Cardiac septum (tissue), 1 donor: ENCODE measurements at places on chromosomes 4 and X. TPM values are rescaled to one million over a fixed set of nuclear protein-coding genes. Genes with fewer than 3 reads are reported as not detected.

GRCh38 chrX:153448556-153449367, 2.9 kb upstream of the TREX2 start:
- peak; percentile 68 for DNase-seq

Gene LRIT3
- not detected for total RNA-seq

GRCh38 chr4:42078184-42078801, 74.2 kb downstream of the BEND4 start:
- DNase-seq: no peak

DNA sequence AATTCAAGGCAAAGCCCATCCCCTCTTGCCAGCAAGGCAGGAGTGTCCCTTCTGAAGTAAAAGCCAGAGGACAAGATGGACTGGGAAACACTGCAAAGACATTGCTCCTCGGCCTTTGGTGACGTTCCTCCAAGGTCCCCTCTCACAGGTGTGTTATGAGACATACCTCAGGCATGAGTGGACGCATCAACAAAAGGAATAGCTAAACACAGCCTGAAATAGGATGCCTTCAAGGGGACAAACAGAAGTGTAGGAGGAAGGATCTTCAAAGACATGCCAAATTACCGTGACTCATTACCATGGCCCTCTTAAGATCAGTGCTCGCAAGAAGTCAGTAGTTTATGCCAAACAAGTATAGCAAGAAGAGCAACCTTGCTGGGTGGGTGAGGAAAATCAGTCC, 6.0 kb upstream of the IDS start:
- no peak for DNase-seq

- no peak for DNase-seq
Measured at GRCh38 chrX:19660604-19661255, 145.4 kb upstream of the MAP3K15 start.

GRCh38 chr4:147683188-147683591, 773 bp downstream of the PRMT9 start:
- DNase-seq: no peak

DNA sequence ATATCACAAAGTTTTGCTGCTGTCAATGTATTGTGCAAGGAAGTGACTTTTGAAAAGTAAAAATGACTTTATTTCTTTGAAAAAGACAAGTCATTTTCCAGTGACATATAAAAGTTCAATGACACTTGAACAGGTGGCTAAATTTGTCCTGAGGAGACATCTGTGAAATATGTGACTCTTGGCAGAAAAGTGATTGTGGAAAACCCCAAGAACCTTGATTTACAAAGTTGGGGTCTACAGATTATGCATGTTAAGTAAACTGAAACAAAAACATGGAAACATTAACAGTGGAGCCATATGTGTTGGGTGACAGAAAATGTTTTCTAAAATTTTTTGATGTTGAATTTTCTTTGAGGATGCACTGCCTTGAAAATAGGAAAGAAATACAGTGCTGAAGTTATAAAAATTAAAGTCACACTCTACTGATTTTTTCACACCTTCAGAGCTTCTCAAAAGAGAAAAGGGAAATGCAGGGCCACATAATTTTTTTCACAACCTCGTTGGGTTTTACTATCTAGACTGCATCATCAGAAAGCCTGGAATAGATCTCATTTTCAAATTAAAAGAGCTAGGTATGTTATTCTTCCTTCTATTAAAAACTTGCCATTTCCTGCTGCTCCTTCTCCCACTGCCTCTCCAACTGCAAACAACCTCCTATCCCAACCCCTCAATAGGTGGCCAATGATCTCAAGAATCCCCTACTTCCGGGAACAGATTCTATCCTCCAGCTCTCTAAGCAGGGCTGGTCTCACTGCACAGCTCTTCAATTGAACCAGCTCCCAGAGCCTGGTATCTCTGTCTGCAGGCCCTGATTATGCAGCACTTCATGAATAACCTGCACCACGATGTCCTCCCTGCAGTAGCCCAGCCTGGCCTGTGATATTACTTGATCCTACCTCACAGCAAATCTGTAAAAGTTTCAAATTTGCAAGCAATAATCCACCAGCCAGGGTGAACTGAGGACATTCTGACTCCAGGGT, 570.8 kb upstream of the CPEB2 start:
- DNase-seq: no peak
